ENCODE measurements at places on chromosomes 13 and 19.

DNA sequence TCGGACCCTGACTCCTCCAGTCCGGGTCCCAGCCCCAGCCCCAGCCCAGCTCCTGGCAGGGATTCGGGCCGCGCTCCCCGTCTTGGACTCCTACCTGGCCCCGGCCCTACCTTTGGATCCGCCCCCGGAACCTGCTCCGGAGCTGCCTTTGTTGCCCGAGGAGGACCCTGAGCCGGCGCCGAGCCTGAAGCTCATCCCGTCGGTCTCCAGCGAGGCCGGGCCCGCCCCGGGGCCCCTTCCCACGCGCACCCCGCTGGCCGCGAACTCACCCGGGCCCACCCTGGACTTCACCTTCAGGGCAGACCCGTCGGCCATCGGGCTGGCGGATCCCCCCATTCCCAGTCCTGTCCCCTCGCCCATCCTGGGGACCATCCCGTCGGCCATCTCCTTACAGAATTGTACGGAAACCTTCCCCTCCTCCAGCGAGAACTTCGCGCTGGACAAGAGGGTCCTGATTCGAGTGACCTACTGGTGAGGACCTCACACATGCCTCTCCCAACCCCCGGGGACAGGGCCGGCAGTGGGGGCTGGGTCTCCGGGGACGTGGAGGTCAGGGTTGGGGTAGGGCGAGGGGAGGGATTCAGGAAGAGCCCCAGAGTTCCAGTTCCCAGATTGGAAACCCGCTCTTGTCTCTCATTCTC lies 732 bp downstream of the SELENOV start:
- DNase-seq, result no peak

GRCh38 chr13:66509175-66509574 lies 721.0 kb downstream of the PCDH9 start:
- no peak for DNase-seq

GRCh38 chr13:100887729-100888151 lies 213.1 kb upstream of the TMTC4 start:
- no peak for DNase-seq

- DNase-seq, result no peak
Observed at GRCh38 chr13:101398920-101399319, 17.4 kb downstream of the NALCN start.

- no peak for DNase-seq
Observed at GRCh38 chr13:78686461-78686860, 27.5 kb upstream of the OBI1 start.

GRCh38 chr19:1907563-1908363 lies 2.6 kb downstream of the ADAT3 start:
- DNase-seq, result peak; percentile 77

All from stomach (tissue), 19 donors.